ENCODE measurements at places on chromosomes 2 and 18.
A peak's percentile ranks its signal among the peaks of the same experiment; 100 is the strongest.

GRCh38 chr18:73843455-73843854 is 304.2 kb downstream of the FBXO15 start:
- no peak for DNase-seq

DNA sequence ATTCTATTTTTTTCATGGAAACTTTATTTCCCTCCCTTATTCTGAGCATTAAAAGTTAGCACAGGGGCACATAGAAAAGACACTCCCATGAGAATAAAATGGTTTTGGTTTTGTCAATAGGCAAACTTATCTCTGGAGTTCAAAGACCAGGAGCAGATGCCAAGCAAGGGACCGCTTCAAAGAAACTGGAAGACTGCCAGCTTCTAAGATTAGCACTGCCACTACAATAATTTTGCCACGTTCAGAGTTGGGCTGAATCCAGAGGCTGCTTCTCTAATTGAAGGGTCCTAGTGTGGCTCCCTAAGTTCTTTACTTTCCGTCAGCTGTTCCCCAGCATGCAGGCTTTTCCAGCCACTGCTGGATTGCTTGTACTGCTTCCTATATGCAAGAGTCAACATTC is 681.0 kb upstream of the GCFC2 start:
- no peak for DNase-seq

- DNase-seq = no peak
Measured at GRCh38 chr2:167825664-167826063, 421.7 kb downstream of the STK39 start.

GRCh38 chr2:165120740-165121467 is 82.9 kb downstream of the SCN3A start:
- no peak for DNase-seq

DNA sequence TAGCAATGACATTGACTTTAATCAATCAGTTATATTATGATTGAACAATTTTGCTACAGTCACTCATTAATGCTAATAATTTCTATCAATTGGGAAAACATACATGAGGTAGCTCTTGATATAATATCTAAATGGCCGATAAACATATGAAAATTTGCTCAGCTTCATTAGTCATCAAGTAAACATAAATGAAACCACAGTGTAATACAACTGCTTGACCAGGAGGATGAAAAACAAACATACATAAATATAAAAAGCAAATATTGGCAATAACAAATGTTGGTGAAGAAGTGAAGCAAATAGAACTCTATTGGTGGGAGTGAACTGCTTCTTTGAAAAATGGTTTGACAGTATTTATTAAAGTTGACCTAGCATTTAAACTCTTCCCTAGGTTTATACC is 130.9 kb downstream of the ASXL3 start:
- no peak for DNase-seq

DNA sequence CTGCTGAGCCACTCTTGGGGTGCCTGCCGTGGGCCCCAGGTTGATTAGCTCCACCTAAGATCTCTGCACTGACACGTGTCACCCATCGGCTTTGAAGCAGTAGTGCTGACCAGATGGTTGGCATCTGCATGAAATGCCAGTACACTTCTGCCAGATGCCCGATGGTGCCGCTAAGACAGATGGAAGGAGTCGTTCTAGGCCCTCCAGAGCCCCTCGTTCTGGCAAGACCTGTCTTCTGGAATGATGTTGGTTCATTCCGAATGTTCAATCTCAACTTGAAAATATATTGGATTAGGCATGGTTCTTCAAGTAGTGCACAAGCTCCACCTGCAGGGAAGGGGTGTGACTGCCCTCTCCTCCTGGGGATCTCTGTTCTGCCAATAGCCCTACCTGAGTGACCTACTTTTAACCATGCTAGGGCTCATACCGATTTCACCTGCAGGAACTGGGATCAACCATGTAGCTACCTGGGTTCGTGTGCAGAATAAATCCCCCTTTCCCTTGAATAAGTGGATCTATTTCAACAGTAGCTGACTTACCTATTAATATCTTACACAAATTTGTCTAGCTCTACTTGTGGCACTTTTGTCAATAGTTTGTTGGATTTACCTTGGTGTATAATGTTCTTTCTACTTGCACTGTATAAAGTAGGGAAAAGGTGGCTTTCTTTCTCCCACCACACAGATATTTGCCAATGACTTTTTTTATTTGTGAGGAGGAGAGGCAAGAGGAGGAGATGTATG is 342.6 kb downstream of the CTNNA2 start:
- DNase-seq = no peak

DNA sequence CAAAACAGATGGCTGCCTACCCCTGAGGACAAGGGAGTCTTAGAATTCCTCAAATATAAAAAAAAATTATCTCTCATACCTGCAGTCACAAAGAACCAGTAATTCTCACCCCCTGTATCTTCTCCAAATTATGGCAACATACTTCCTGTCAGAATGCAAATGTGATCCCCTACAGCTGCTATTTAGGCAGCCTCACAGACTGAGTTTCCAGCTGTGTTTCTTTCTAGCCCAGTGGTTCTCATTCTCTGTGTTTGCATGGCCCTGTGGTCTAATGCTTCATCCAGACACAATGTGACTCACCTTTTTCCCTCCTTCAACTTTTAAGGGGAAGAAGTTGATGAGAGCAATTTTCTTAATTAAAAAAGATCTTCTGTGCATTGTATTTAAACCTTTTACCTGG is 726.3 kb downstream of the TSN start:
- DNase-seq = no peak

- no peak for DNase-seq
Measured at GRCh38 chr2:1593371-1594122, 150.8 kb downstream of the PXDN start.

- no peak for DNase-seq
Measured at GRCh38 chr18:57831597-57832377, 28.7 kb upstream of the ATP8B1 start.

DNA sequence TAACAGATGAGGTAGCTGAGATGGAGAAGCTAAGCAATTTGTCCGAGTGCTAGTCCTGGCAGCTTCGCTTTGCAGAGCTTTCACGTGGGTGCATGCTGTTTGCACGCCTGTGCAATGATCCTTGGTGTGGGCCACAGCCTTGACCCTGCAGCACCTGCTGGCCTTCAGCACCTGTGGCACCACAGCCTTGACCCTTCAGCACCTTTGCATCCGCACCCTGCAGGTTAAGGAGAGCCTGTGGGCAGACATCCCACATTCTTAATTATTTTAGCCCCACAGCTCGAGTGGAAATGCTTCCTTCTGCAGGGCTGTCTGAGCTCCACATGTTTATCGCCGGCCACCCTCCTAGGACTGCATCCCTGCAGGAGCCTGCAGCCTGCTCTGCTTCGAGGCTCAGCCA is 19.3 kb downstream of the NCK2 start:
- peak; percentile 22 for DNase-seq

GRCh38 chr18:48780201-48780912 is 170.4 kb downstream of the SMAD7 start:
- DNase-seq = no peak

DNA sequence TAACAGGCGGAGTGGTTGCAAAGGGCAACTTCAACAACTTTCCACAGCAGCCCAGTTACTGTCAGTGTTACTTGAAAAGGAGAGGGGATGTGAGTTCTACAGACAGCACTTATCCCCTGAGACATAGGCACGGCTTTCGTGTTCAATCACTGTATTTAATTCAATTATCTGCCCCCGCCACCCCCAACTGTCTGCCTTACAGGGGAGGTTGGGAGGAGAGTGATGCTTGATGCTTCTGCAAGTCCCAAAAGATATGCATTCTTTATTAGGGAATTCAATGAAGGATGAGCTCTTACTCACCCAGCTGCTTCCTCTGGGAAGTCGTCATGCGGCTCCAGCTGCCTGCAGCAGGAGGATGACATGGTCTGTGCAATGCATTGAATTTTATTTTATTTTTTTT is 639.9 kb downstream of the DCC start:
- no peak for DNase-seq

- no peak for DNase-seq
Measured at GRCh38 chr2:217184242-217184641, 324.4 kb upstream of the TNP1 start.

DNA sequence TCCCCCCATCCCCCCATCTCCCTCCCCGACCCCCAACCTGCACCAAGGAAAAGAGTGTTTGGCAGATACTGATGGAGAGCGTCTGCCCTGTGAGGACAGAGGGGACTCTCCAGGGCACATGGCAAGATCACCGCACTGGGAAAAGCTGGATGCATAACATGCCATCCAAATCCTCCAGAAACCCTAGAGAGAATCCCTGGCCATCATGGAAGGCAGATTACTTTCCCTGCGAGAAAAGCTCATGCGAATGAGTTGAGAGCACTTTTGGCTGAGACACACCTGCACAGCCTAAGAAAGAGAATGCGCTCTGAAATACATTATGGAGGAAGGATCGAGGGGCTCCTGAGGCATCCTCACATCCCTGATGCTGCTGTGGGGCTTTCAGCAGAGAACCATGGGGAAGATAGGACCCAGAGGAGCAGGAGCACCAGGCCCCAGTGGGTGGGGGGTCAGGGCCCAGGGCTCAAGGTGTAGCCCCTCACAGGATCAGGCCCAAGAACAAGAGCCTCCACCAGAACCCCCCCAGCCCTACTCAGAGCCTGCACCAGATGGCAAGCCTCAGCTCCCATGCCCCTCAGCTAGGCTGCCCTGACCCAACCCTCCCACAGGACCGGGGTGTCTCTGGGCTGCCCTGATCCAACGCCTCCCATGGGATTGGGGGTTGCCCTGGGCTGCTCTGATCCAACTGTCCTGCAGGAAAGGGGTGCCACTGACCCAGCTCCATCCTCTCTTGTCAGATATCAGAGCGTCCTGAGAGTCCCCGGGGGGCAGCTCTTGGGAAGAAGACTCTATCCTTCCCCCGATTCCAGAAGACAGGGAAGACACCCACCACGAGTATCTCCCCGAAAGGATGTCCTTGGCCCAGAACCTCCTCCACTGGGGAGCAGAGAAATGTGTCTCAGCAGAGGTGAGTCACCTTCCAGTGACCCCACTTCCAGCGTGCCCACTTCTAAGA is 153.4 kb downstream of the NDUFA10 start:
- DNase-seq = no peak

DNA sequence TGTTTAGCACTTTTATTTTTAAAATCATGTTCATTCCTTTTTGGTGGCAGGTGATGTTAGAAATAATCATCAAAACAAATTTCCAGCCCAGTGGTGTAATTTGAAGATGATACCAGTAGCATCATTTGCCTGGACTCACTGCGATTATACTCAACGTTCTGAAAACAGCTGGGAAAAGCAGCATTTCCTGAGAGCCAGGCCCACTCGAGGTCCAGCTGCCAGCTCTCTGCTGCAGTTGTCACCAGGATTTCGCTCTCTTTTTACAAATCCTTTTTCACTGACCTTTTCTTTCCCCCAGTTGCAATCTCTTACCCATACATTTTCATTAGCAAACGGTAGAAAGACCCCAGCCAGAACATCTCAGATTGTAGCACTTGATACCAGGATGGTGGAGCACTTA is 110.6 kb upstream of the LYPD1 start:
- DNase-seq = no peak

DNA sequence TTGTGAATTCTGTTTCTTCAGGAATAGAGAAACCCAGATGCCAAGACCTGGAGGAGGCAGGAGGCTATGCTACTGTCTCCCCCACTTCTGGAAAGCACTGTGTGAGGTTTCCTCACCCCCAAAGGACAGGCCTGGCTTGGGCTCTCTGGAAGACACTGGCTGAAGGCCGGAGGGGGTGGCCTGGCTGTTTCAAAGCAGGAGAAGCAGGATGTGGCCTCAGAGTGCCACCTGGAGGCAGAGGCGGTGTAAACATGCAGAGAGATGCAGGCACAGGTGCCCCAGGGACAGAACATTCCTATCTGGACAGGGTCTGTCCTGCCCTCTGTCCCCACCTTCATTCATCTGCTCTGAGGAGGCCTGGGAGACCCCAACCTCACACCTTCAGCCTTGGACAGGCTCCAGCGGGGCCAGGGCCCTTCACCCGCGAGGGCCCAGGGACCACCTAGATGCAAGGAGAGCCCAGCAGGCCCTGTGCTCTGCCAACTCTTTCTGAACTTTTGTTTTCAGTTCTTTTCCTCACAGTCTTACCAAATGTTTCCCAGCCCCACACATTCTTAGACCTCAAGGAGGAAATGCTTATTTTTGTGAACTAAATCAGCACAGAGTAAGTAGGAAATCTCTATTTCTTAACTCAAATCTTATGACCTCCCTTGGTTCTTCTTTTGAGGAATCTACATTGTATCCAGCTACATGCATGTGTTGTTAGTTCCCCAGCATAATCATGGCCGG is 79.2 kb downstream of the LONRF2 start:
- peak; percentile 72 for DNase-seq

DNA sequence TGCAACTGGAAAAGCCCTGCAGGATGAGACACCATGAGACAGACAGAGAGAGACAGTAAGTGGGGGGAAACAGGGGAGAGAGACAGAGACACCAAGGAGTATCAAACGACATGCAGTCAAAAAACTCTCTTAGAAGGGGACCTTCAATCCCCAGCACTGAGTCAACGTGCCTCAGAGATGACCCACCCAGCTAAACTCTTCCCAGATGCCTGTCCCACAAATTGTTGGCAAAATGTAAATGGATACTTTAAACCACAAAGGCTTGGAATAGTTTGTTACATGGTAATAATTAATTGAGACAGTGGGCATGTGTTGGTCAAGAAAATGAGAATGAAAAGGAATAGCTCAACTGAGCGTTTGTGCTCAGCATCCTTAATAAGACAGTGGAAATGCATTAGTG is 98.3 kb downstream of the GRB14 start:
- no peak for DNase-seq

- no peak for DNase-seq
Measured at GRCh38 chr2:134375935-134376334, 122.1 kb downstream of the MGAT5 start.

DNA sequence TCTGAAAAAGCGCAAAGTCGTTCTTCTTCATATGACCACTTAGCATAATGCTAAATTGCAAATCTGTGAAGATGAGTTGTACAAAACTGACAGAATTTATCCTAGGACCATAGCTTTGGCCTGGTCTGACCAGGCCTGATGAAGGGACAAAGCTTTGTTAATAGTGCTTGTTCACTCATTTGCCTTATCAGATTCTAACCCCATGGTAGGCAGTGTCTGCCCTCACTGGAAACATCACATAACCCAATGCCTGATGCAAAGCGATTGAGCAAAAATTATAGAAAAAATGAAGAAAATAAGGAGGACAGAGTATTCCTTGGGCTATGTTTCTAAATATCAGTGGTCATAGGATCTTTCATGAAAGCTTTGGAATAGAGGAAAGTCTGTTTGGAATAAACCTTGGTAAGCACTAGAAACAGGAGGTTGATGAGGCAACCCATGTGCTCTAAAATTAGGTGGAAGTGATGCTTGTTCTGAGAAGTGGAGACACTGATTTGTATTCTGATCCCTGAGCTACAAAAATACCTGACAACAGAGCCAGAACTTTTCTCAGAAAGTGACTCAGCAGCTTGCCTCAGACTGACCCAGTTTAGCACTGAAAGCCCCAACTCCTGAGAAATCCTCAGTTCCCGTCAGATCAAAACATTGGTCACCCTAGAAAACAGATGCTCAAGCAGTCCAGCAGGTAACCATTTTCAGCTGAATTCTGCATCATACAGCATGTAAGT is 131.4 kb upstream of the MAPRE2 start:
- no peak for DNase-seq

- no peak for DNase-seq
Measured at GRCh38 chr2:6352906-6353515, 512.7 kb downstream of the CMPK2 start.
